Activated CD8-positive, alpha-beta memory T cell treated with anti-CD3 and anti-CD28 coated beads for 1 hour (primary cell): ENCODE measurements at places on chromosomes 2 and 18.

GRCh38 chr2:73930386-73930785 lies 3.7 kb downstream of the DGUOK start:
- DNase-seq, result no peak

- no peak for DNase-seq
Measured at GRCh38 chr2:105725388-105725787, 19.3 kb upstream of the NCK2 start.

- DNase-seq, result no peak
Measured at GRCh38 chr2:32591669-32592463, 36.0 kb upstream of the TTC27 start.

DNA sequence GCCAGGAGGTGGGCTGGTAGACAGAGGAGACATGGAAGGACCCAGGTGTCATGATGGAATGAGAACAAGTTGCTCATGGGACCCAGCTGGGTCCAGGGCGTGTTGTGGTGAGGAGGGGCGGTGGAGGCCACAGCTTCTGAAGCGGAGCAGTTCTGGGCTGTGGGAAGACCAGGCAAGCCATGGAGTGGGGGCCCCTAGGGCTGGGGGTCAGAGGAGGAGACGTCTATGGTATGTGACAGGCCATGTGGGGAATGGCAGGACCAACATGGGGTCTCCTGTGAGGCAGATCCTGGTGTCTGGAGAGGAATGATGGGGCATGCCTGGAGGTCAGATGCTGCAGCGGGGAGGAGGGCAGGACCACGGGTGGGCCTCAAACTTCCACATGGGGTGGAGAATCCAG lies 16.9 kb downstream of the MYO7B start:
- no peak for DNase-seq

DNA sequence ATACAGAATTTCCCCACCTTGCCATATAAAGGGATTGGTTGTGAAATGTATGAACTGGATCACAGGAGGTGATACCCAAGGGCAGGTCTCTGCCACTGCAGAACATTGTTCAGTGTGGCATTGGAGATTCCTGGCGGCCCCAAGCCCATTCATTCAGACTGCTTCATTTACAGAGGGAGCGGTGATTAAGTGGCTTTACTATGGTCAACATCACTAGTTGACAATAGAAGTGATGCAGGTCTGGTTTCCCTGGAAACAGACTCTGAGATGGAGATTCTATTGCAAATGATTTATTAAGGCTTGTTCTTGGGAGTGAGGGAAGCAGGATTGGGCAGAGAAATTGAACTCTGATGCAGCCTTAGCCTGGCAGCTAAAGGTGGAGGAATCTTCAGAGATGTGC lies 62.4 kb downstream of the ZDBF2 start:
- DNase-seq, result no peak

GRCh38 chr18:58562999-58563667 lies 65.8 kb downstream of the ALPK2 start:
- no peak for DNase-seq

DNA sequence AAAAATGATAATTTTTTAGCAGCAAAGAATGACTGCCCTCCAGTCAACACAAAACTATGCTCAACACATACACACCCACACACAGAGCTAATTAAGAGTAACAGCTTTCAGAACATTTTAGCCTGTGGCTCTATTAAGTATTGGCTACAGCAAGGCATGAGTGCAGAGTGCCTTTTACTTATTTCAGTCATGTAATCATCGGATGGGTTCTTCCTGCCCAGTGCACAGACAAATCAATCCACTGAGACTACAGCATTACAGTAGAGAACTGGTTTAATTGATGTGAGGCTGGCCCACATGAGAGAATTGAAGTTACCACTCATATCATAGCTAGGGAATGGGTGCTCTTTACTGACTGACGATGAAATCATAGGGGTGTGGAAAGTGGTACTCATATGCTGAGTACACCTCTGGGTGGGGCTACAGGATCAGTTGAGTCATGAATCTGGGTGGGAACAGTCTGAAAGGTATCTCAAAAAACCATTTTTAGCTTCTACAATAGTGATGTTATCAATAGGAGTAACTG lies 241.0 kb downstream of the FSIP2 start:
- no peak for DNase-seq

DNA sequence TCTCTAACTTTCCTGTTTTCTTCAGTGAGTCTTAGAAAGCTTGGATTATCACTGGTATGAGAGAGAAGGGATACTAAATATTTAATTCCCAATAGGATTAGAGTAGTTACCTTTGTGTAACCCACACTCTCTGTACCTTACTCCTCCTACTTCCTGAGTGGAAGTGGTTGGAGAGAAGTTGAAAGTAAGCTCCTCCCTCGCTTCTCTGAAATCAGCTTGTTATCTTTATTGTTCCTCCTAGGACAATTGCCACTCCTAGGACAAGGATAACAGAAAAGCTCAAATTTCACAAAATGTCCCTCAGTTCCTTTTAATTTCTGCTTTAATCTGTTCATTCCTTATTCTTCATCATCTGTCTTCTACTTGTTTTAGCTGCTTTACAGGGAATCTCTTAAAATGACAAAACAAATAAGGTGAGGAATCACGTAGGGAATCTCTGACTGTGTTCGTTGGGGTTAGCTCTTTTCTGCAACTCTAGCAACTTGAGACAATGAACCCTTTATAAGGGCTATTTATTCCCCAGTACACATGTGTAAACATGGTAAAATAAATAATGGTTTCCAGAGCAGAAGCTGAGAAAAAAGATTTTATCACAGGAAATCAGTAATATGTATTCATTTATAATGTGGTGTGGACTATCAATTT lies 8.6 kb downstream of the ITPRID2 start:
- no peak for DNase-seq
